Bronchial epithelial cell (primary cell): ENCODE measurements at places on chromosomes 5 and 9.
A peak's percentile ranks its signal among the peaks of the same experiment; 100 is the strongest.

DNA sequence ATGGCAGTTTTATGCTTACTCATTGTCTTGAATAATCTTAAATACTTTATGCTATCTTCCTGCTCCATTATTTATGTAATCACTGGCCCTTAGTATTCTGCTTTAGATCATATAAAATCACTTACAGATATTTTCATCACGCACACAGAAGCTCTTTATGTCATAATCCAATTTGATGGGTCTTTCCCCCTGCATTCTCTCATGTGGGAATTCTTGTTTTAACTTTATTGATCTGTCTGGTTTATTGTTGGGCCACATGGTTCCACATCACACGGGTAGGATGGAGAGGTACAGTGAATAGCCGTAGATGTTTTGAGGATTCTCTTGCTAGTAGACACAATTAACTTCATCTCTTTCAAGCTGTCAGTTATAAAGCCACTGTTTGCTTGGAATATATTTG lies 27.0 kb downstream of the PLPPR1 start:
- DNase-seq = no peak

- no peak for DNase-seq
These were observed 58.5 kb downstream of the CSF2 start for GRCh38 chr5:132132138-132132537.

DNA sequence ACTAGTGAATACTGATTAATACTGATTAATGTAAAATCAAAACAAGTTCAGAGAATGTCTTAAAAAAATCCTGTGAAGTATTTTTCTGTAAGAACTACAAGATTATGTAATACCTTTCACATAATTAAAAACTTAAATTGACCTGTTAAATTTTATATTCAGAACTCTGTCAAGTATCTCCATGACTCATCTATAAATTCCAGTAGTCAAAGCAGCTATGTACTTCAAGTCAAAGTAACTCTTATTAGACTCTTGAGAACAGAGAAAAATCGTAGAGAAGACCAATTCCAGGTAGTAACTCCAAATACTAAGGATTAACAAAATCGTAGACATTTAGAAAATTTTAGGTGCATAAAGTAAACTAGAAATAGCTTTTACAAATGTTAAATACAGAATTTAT lies 77.1 kb downstream of the HOMER1 start:
- DNase-seq = peak; percentile 10

GRCh38 chr5:115070737-115071136 lies 99.0 kb downstream of the TRIM36 start:
- DNase-seq = no peak

DNA sequence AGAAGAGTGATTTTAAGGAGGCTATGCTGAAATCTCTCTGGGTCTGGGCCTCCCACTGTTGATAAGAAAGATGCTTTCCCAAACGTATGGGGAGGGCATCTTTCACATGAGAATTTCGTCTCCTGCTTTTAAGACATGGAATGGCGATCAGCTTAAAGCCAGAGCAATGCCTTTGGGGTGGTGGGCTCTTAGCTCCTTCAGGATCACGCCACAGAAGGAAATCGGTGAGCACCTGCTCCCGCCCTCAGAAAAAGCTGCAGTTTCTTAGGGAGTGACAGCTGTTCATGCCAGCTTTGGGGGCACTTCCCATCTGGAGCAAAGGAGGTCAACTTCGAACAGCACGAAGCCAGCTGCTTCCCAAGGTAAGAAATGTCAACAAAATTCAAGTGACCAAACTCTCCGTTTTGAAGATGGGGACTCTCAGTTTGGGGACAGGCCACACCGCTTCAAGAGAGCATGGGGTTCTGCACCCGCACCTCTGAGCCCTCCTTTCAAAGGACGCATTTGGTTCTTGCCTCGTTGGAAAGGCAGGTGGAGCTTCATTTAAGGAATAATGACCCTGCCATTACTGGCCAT lies 39.0 kb downstream of the TRIP13 start:
- DNase-seq = no peak

DNA sequence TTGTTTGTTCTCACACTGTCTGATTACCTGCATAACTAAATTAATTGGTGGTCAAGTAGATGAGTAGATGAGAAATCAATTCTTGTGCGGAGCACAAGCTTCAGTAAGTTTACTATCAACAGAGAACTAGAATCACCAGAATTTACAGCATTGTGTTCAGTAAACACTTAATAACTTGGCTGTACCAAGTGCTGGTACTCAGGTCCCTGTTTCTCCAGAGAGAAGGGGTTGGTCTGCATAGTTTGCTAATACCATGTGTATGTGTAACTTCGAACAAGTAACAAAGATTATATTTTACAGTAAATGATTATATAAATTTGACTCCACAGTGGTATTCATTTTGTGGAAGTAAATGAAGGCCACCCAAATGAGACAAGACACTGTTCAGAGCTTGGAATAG lies 146.3 kb downstream of the PCSK5 start:
- DNase-seq = no peak

- no peak for DNase-seq
These were observed 14.9 kb downstream of the OR2Y1 start for GRCh38 chr5:180724944-180725343.

GRCh38 chr9:112546149-112547012 lies 59.8 kb downstream of the KIAA1958 start:
- DNase-seq = peak; percentile 64
